ENCODE measurements at places on chromosomes 16 and 17.

- H3K4me3 ChIP-seq = peak overlapping the region; percentile 81
- H3K27me3 ChIP-seq = no peaks in the 10 kb centered on the region
- H3K36me3 ChIP-seq = no peaks in the 10 kb centered on the region
Measured at GRCh38 chr17:57256708-57257112, 387 bp downstream of the MSI2 start.

GRCh38 chr16:70437017-70437581 lies 1.8 kb downstream of the ST3GAL2 start:
- H3K36me3 ChIP-seq = no peaks in the 10 kb centered on the region
- H3K27ac ChIP-seq = peak overlapping the region; percentile 79
- H3K4me3 ChIP-seq = peak overlapping the region; percentile 85
- no peak for DNase-seq
- H3K27me3 ChIP-seq = no peaks in the 10 kb centered on the region
- no peaks in the 10 kb centered on the region for H3K4me1 ChIP-seq

DNA sequence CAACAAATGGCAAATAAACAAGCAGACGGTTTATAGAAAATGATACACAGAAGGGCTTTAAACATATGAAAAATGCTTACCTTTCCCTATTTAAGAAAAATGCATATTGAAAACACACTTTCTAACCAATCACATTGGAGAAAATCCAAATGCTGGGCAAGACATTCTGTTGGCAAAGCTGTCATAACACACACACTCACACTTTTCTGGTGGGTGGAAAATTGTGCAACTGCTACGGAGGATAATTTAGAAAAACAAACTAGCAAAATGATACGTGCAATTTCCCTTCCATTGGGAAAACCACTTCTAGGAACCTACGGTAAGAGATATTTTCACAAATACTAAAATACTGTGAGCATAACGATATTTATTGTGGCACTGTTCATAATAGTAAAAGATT lies 9.8 kb upstream of the MYH3 start:
- no peaks in the 10 kb centered on the region for H3K27me3 ChIP-seq
- H3K27ac ChIP-seq = peak overlapping the region; percentile 46
- no peaks in the 10 kb centered on the region for H3K36me3 ChIP-seq
- no peak for DNase-seq
- H3K4me3 ChIP-seq = no peak overlapping the region

- H3K4me3 ChIP-seq = peak overlapping the region; percentile 81
- no peaks in the 10 kb centered on the region for H3K27me3 ChIP-seq
- DNase-seq = no peak
Measured at GRCh38 chr17:28719021-28719433, 758 bp upstream of the RPL23A start.

- H3K4me1 ChIP-seq = no peaks in the 10 kb centered on the region
- peaks cover 100% of the 10 kb centered on the region for H3K36me3 ChIP-seq
- no peak overlapping the region for H3K27ac ChIP-seq
- no peaks in the 10 kb centered on the region for H3K27me3 ChIP-seq
- H3K4me3 ChIP-seq = no peak overlapping the region
Measured at GRCh38 chr17:21008160-21008915, 34.5 kb downstream of the USP22 start.

DNA sequence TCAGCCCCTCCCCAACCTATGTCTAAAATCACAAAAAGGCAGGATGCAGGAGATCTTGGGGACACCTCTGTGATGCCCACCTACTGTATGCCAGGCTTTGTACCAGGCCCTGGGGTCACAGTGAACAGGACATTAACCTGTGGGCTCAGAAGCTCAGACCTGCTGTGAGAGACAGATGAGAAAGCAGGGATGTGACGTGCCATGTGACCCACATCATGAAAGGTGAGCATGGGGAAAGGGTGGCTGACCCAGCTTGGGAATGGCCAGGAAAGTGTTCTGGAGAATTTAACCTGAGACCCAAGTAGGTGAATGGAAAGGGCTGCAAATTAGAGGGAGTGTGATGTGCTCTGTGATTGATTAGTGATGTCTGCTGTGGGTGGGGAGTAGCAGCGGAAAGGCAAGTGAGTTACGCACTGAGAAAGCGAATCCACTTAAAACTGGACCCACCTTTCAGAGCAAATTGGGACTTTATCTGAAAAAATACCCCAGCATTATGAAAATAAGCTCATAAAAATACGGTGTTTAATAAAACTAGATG lies 132.2 kb downstream of the IRF8 start:
- H3K27me3 ChIP-seq = peaks cover 83% of the 10 kb centered on the region
- H3K4me3 ChIP-seq = no peak overlapping the region
- no peaks in the 10 kb centered on the region for H3K4me1 ChIP-seq
- H3K27ac ChIP-seq = no peak overlapping the region
- DNase-seq = no peak

DNA sequence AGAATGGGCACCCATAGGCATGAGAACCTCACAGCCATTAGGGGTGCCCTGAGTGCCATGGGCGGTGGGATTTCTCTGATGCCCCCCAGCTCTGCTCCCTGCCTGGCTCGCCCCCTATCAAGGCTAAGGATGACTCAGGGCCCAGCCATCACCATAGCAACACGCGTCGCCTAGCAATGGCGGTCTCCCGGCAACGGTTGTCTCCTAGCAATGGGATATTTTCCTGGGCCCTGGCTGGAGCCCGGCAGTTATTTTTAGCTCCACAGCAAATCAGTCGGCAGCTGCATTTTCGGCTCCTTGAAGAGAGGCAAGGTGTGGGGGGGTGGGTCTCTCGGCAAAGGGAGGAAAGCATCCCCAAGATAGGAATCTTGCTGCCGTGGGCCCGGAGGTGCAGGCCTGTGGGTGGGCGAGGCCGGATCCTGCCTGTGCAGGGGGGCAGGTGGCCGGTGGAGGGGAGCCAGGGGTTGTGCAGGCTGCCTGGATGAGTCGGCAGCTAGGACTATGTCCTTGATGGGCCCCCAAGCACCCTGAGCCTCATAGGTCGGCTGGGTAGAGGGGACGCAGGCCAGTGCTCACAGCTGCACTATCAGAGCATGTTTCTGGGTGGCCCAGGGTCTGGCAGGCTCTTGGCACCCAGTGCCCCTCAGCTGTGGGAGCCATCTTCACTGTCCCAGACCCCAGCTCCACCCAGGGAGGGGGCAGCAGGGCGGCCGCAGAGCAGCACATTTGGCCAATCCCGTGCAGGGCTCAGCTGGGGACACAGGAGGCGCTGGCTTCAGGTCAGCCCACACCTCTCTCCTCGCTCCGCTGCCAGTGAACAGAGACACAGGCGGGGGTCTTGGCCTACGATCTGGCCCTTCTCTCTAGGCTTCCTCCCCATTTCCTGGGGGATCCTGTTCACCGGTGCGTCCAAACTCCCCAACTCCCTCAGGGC lies 4.2 kb upstream of the FBXL16 start:
- no peak overlapping the region for H3K27ac ChIP-seq
- DNase-seq = no peak
- H3K27me3 ChIP-seq = no peaks in the 10 kb centered on the region
- peaks cover 29% of the 10 kb centered on the region for H3K4me1 ChIP-seq
- H3K36me3 ChIP-seq = no peaks in the 10 kb centered on the region
- H3K4me3 ChIP-seq = no peak overlapping the region

DNA sequence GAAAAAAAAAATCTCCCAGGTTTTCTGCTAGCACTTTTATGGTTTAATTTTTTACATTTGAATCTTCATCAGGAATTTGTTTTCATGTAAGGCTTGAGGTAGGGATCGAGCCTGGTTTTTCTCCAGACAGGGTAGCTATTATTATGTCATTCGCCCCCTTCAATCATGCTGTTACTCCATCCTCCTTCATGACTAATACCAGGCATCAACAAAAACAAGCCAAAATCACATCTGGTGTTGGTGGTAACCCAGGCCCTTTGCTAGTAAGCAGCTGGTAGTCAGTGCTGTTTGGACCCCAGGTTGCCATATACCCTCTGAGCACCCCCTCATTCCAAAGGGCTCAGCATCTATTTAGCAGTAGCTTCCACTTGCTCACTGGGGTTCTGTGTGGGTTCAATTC lies 29.5 kb downstream of the DRC3 start:
- no peaks in the 10 kb centered on the region for H3K4me1 ChIP-seq
- no peak overlapping the region for H3K4me3 ChIP-seq
- no peak overlapping the region for H3K27ac ChIP-seq

GRCh38 chr17:75765981-75766380 lies 989 bp upstream of the GALK1 start:
- H3K36me3 ChIP-seq = peaks cover 9% of the 10 kb centered on the region
- no peak for DNase-seq
- H3K27ac ChIP-seq = peak overlapping the region; percentile 90
- no peaks in the 10 kb centered on the region for H3K27me3 ChIP-seq
- H3K4me1 ChIP-seq = peaks cover 10% of the 10 kb centered on the region

DNA sequence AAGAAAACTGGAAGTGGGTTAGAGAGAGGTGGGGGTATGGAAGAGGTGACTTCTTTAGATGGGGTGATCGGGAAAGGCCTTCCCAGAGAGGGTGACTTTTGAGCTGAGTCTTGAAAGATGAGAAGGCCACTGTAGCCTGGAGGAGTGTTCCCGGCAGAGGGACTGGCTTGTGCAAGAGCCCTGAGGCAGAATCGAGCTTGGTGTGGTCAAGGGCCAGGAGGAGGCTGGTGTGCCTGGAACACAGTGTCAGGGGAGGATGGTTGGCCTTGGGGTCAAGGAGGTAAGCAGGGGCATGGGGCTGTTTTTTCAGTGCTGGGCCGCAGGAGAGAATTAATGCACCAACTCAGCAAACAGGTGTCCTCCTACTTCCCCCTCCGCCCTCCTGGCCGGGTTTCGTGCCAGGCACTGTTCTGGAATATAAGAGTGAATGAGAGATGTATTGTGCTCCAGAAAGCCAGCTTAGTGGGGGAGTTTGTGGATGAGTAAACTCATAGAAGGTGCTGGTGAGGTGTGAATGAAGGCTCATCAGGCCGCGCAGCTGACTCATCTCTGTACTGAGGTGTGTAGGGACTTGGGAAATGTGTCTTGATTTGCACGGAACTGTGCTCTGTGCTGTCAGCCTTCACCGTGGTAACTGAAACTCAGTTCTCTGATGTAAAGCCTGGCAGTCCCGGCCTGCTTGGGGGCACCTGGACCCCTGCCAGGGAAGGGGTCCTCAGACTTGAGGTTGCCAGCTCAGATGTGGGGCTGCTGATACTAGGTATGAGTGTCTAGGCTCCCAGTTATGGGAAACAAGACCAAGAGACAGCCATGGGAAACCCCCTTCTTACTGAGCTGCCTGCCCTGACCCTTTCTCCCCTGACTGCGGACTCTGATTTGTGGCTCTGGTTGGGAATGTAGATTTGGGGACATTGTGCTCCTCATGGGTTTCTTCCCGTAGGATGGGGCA lies 15.3 kb downstream of the KSR1 start:
- H3K4me3 ChIP-seq = no peak overlapping the region
- H3K36me3 ChIP-seq = no peaks in the 10 kb centered on the region
- no peak overlapping the region for H3K27ac ChIP-seq
- H3K27me3 ChIP-seq = no peaks in the 10 kb centered on the region
- DNase-seq = no peak

- H3K27me3 ChIP-seq = no peaks in the 10 kb centered on the region
- H3K27ac ChIP-seq = no peak overlapping the region
- DNase-seq = no peak
- no peaks in the 10 kb centered on the region for H3K36me3 ChIP-seq
- H3K4me3 ChIP-seq = no peak overlapping the region
Measured at GRCh38 chr16:85047867-85048455, 20.4 kb downstream of the KIAA0513 start.

- no peaks in the 10 kb centered on the region for H3K4me1 ChIP-seq
- no peak for DNase-seq
- H3K27me3 ChIP-seq = no peaks in the 10 kb centered on the region
- no peak overlapping the region for H3K27ac ChIP-seq
Measured at GRCh38 chr16:74657870-74658642, 8.6 kb downstream of the RFWD3 start.

GRCh38 chr17:65385726-65386125 lies 175.7 kb downstream of the AXIN2 start:
- H3K27ac ChIP-seq = no peak overlapping the region
- H3K4me1 ChIP-seq = no peaks in the 10 kb centered on the region
- no peaks in the 10 kb centered on the region for H3K36me3 ChIP-seq
- H3K27me3 ChIP-seq = no peaks in the 10 kb centered on the region
- H3K4me3 ChIP-seq = no peak overlapping the region

DNA sequence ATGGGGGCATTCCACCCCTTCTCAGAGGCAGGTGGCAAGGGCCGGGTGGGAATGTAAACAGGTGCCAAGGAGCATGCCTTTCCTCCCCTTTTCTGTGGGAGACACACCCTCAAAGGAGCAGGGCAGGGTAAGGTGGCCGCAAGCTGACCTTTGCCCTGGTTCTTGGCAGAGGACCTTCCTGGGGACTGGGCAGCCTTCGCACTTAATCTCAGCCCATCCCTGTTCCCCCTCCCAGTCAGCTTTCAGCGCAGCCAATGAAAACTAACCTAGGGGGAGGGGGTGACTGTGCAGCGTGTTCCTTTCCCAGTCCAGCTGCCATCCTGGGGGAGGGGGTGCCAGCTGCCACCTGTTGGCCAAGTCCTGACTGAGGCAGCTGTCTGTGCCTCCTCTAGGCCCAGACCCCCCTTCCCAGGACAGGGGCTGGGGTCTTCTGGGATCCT lies 2.8 kb downstream of the TRAF4 start:
- peak overlapping the region; percentile 81 for H3K27ac ChIP-seq
- H3K4me3 ChIP-seq = no peak overlapping the region
- H3K4me1 ChIP-seq = peaks cover 81% of the 10 kb centered on the region
- DNase-seq = no peak
- H3K36me3 ChIP-seq = no peaks in the 10 kb centered on the region

- H3K27me3 ChIP-seq = peaks cover 13% of the 10 kb centered on the region
- no peak overlapping the region for H3K27ac ChIP-seq
- no peak overlapping the region for H3K4me3 ChIP-seq
Measured at GRCh38 chr17:48724251-48725003, 1.4 kb downstream of the PRAC2 start.

- peak overlapping the region; percentile 94 for H3K4me3 ChIP-seq
- no peaks in the 10 kb centered on the region for H3K27me3 ChIP-seq
- no peak for DNase-seq
- H3K4me1 ChIP-seq = peaks cover 39% of the 10 kb centered on the region
- H3K36me3 ChIP-seq = peaks cover 8% of the 10 kb centered on the region
- H3K27ac ChIP-seq = peak overlapping the region; percentile 97
Measured at GRCh38 chr17:51261024-51261963, 948 bp downstream of the UTP18 start.

- no peak overlapping the region for H3K27ac ChIP-seq
- peaks cover 18% of the 10 kb centered on the region for H3K27me3 ChIP-seq
- no peak overlapping the region for H3K4me3 ChIP-seq
Measured at GRCh38 chr17:5719976-5720375, 135.7 kb upstream of the NLRP1 start.

DNA sequence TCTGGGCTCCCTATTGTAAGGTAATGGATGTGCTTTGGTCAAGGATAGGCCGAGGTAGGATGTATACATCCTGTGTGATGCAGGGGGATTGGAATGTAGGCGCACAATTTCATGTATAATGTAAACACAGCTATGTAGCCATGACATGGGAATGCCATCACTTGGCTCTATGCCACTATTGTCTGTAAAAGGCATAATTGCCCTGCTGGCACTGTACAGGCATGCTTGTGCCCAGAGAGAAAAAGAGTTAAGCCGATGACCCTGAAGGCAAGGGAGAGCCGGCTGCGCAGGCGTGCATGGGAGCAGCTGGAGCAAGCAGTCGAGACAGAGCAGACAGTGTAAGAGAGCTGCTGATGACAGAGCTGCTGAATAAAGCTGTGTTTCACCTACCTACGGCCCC lies 212.5 kb upstream of the CPHXL start:
- H3K36me3 ChIP-seq = no peaks in the 10 kb centered on the region
- no peaks in the 10 kb centered on the region for H3K4me1 ChIP-seq
- no peak overlapping the region for H3K4me3 ChIP-seq
- no peak overlapping the region for H3K27ac ChIP-seq
- no peaks in the 10 kb centered on the region for H3K27me3 ChIP-seq
